Fibroblast of villous mesenchyme (primary cell): ENCODE measurements at places on chromosomes 1 and 21.
A peak's percentile ranks its signal among the peaks of the same experiment; 100 is the strongest.

DNA sequence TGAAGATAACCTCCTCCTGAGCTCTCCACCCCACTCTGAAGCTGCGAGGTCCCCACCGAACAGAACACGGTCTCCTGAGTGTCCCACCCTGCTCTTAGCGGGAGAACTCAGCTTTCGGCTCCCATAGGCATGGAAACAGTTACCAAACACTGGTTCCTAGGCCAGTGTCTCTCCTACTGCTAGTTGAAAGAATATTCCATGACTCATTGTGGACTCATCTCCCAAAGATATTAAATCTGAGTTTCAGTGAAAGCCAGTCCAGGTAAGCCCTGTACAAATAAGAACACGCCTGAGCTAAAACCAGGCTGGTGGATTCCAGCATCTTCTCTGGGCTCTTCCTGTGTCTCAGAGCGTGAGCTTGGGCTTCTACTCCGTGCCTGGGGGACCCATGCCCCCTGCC, 107.5 kb upstream of the CLDN14 start:
- no peak for DNase-seq

DNA sequence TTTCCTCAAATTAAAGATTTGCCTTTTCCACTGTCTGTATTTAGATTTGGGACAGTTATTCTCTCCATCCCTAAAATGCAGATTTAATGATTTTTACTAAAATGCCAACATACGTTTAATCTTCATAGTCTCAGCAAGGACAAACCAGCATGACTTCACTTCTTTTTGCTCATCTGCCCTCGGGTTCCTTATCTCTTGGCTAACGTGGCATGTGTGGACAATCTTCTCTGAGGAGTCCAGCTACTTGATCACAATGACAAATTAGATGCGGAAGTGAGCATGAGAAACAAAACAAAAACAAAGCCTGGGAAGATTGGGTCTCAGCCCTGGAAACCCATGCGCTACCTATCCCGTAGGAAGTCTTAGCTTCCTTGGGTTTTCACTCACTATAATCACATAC, 1.0 kb downstream of the MRAP start:
- no peak for DNase-seq

GRCh38 chr1:10765734-10766478, 30.5 kb downstream of the CASZ1 start:
- DNase-seq, result no peak

GRCh38 chr1:218521414-218522169, 176.5 kb downstream of the TGFB2 start:
- peak; percentile 32 for DNase-seq

DNA sequence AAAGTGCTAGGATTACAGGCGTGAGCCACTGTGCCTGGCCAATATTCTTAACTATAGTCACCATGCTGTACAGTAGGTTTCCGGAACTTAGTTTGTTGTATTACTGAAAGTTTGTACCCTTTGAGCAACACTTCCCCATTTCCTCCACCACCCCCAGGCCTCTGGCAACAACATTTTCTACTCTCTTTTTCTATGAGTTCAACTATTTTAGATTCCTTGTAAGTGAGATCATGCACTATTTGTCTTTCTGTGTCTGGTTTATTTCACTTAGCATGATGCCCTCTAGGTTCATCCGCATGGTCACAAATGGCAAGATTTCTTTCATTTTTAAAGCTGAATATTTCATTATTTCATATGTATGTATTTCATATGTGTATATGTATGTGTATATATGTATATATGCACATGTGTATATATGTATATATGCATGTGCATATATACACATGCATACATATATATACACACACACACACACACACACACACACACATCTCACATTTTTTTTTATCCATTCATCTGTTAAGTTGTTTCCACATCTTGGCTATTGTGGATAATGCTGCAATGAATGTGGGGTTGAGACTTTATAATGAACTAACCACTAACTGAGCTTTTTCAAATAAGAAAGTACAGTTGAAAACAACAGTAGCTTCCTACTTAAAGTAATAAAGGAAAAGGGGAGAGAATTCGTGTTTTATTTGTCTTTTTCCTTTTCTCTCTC, 256.8 kb upstream of the C1orf105 start:
- DNase-seq, result peak; percentile 68

GRCh38 chr1:228101994-228102790, 933 bp downstream of the C1orf35 start:
- DNase-seq, result peak; percentile 26
